Stimulated activated CD8-positive, alpha-beta memory T cell treated with anti-CD3 and anti-CD28 coated beads, Interleukin-2, amount 100 ng/mL, for 1 hour (primary cell): ENCODE measurements at places on chromosomes 3 and 15.

- DNase-seq = peak; percentile 67
These were observed 600 bp upstream of the USP3 start for GRCh38 chr15:63503739-63504246.

- DNase-seq = no peak
These were observed 1.5 kb downstream of the NSUN3 start for GRCh38 chr3:94064243-94064860.

DNA sequence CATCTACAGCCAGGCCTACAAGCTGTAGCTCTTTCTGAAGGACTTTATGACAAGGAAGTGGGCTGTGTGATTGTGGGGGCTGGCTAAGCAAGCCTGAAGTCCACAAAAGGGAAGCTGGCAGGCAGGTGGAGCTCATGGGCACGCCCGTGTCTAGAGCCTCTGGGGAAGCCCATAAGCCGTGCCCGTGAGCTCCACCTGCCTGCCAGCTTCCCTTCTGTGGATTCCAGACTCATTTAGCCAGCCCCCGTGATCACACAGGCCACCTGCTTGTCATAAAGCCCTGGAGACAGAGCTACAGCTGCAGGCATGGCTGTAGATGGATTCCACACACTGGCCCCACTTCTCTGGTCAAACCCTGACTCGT is 15.2 kb downstream of the EFCC1 start:
- no peak for DNase-seq

GRCh38 chr15:75123395-75123794 is 78.3 kb upstream of the C15orf39 start:
- no peak for DNase-seq

- DNase-seq = no peak
These were observed 35.5 kb downstream of the B3GALNT1 start for GRCh38 chr3:161069511-161070251.

DNA sequence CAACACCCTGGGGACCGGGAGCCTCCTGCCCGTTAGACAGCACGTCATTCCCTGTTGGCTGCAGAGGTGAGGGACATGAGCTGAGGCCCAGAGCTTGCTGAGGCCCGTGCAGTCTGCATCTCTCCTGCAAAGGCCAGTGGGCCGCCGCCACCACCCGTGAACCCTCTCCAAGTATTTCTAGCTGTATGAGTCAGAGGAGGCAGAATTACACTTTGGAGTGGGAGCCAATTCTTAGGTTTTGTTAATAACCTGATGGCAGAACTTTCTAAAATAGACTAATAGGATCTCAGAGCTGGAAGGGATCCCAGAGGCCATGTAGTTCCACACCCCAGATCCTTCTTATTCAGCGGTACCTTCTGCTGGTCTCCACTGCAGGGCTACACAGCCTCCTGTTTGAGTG is 335.2 kb upstream of the CTDSPL start:
- DNase-seq = no peak

DNA sequence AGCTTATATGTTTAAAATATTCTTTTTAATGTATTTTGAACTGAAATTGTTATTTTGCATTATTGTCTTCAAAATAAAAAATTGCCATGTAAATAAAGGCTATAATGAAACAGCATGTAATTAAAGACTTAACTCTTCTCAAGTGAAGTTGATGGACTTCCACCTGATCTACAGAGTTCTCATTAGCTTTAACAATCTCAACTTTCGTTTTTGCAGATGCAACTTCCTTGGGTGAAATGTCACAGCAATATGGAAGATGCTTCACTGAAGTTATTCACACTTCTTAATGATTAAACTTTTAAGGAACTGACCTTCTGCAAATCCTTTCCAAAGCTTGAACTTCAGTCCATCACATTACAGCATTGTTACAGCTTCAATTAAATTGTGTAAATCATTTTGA is 63.6 kb downstream of the OSTN start:
- DNase-seq = no peak

DNA sequence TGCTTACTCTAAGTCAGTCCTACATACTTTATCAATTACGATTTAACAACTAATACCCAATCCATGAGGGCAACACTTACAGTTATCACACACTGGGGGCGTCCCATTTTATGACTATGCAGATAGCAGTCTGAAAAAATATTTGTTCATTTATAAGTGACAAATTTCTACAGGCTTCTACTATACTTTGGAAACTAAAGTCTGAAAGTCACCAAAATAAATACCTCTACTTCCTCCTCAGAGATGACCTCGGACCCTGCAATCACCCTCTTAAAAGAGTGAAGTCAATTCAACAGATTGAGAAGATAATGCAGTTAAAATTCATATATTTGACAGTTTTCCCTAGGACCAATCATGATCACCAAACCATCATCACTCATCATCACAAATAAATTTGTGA is 76.6 kb downstream of the GSK3B start:
- no peak for DNase-seq

- no peak for DNase-seq
These were observed 195.1 kb downstream of the SI start for GRCh38 chr3:164883171-164883570.

DNA sequence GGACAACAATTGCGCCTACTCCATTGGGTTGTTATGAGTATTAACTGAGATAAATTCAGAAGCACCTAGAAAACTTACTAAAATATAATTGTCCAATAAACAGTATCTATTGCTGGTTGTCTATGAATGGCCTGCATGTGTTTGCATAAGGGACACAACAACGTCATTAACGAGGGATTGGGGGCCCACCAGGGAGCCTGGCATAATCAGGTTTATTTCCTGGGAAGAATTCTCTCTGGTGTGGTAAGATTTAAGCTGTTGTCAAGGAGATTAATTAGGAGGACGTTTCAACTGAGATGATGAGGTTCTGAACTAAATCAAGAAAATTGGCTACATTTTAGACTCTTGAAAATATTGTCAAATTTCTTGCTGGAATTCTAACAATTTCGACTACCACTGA is 176.1 kb upstream of the CDIN1 start:
- no peak for DNase-seq

- DNase-seq = no peak
These were observed 885.9 kb downstream of the FHIT start for GRCh38 chr3:60365360-60365759.

DNA sequence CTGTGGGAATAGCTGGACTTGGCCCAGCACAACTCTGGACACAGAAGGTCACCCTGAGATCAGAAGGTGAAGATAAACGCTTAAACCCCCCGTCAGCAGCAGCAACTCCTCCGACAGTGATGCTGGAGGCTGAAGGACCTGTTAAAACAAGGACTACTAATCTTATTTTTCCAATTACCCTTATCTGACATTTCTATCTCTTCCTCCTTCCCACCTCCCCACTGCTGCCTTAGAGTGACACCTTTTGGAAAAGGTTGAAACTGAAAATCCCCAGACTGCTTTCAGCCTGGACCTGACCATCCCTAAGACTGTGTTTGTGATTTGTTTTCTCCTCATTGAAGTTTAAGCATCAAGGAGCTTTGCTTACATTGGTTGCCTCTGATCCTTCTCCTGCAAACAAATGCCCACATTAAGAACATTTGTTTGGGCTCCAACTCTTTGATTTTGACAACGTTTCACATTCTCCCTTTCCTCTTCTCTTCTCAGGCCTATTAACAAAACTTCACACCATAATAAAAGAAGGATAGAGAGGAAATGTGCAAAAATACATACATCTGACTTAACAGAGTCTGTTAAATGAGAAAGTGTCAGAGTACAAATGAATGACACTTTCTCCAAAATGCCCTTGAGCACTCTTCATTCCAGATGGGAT is 410.6 kb upstream of the WNT5A start:
- no peak for DNase-seq

DNA sequence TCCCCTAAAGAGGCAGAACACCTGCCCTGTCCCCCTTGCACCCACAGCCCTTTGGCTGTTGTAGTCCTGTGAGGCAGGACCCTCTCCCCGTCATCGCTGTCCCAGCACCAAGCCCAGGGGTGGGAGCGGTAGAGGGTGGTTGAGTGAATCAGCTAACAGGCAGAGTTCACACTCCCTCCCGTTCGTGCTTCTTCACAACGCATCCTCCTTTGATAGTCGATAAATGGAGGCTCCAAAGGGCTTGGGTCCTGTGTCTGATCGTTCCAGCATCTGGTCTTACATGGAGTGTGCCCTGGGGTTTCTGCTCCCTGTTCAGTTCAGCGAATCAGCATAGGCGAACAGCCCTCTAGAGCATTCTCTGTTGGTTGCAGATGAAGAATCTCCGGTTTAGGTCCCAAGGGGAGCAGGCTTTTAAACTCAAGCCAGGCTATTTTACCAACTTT is 820 bp upstream of the HMCES start:
- DNase-seq = no peak

DNA sequence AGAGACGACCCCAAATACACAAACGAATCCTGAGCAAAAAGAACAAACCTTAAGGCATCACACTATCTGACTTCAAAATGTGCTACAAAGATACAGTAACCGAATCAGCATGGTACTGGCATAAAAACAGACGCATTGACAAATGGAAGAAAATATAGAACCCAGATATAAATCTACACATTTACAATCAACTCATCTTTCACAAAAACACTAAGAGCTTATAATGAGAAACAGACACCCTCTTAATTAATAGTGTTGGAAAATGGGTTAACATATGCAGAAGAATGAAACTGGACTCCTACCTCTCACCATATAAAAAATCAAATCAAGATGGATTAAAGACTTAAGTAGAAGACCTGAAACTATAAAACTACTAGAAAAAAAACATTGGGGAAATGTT is 130.3 kb upstream of the DCBLD2 start:
- DNase-seq = no peak
